ENCODE measurements at places on chromosomes 13 and 19.

DNA sequence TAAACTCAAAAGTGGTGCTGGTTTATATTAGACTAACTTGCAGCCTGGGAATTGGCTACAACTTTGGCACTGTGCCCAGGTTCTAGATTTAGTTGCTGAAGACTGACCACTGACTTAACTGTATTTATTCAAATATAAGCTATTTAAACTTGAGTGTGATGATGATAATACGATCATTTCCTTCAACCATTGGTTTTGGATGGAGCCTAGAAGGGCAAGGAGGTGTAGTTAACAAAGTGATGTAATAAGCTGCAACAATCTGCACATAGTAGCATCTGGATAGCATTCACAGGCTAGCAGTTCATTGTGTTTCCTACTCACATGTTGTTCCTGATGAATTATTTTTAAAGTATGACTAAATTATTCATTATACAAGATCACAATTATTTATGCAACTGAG, 55.2 kb upstream of the DACH1 start:
- DNase-seq = no peak

- DNase-seq = no peak
These were observed at the start of gene ZNF667 for GRCh38 chr19:56476651-56477428. Gene ZNF667, minus strand, starts transcription at chr19:56477345. Its CDS starts 14,975 bp downstream, at chr19:56462370.

DNA sequence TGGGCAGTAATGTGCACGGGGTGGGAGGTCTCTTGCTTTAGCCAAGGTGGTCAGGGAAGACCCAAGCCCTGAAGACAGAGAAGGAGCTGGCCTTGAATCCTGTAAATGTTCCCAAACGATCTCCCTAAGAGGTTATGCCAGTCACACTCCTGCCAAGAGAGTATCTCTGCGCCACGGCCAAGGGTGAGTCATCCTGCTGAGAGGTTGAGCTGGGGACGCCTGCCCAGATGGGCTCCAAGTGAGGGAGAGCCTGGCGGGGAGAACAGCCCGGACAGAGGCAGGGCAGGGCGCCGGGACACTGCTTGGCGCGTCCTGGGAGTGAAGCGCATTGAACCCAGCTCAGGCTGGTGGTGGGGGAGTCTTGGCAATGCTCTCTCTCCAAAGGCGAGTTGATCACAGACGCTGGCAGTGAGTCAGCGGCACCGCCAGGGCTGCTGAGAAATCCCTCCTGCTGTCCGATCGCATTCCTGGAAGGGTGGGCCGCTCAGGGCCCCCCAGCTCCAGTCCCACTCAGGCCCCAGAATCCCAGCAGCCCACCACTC, 16.4 kb downstream of the SULT2B1 start:
- no peak for DNase-seq

- DNase-seq = no peak
These were observed at the start of gene MAMSTR for GRCh38 chr19:48719263-48720171. Gene MAMSTR, minus strand, starts transcription at chr19:48719725. Its CDS starts 694 bp downstream, at chr19:48719031.

DNA sequence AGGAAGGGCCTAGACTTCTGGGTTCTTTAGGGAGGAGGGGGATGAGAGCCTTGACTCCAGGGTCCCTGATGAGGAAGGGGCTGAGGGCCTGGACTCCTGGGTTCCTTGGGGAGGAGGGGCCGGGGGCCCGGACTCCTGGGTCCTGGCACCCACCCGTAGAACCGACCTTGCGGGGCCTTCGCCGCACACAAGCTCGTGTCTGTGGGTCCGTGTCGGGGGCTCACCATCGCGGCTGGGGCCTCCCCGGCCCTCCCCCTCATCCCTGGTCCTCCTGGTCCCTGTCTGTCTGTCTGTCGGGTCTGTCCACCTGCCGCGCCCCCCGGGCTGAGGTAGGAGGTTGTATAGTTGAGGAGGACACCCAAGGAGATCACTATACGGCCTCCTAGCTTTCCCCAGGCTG, 662 bp upstream of the SPACA6 start:
- no peak for DNase-seq

DNA sequence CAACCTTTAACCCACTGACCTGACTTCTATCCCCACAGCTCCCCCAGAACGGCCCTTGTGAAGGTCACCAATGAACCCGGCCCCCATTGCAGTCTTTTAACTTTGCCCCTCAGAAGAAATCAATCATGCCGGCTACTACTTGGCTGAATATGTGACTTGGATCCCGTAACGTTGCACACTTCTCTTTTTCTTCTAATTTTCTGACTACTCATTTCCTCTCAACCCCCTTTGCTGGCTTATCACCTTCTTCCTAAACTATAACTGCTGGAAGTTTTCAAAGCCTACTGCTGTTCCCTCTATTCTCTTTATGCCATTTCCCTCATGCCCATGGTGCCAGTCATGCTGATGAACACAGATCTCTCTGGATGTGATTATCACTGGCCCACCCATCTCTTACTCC, 367.6 kb downstream of the DNAJC15 start:
- no peak for DNase-seq

- no peak for DNase-seq
These were observed 91.8 kb downstream of the SIPA1L3 start for GRCh38 chr19:37998801-37999308.

DNA sequence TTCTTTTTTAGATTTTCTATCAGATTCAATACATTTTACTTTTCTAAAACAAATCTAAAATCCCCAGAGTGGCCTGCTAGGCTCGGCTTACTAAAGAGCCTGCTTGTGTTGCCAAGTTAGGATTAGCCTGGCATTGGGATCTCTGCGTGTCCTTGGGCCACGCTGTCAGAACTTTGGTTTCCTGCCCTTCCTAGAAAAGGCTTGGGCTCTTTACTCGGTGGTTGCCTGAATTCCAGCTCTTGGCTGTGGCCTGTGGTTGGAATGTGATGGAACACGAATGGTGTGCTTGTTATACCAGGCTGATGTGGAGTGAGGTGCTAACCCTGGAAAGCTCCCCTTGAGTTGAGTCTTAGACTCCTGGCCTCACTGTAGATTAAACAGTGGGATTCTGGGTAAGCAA, 8.5 kb downstream of the SPATA13 start:
- DNase-seq = no peak

GRCh38 chr19:38316477-38317067, 825 bp upstream of the YIF1B start:
- DNase-seq = no peak

DNA sequence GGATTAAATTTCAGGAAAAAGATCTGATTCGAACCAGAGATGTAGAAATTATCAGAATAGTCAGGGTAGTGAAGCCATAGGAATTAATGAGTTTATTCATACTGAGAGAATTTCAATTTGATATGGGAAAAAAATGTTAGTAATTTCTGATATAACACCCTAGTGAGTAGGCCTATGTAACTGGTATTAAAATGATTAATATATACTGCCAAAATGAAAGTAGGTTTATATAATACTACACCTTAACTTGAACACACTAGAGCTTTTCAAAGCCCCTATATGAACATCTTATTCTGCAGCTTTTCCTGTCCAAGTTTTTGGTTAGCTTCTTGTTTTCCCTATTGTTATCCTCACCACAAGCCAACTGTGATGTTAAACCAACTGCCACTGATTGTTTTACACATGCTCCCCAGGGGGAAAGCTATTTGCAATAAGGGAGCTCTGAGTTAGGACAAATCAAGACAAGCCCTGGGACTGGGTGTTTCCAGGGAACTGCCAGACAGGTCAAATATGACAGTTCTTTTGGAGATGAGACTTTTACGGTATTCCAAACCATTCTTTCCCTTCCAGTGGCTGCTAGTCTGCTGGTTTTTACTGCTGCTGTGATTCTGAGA, 45.3 kb downstream of the FNDC3A start:
- DNase-seq = no peak

DNA sequence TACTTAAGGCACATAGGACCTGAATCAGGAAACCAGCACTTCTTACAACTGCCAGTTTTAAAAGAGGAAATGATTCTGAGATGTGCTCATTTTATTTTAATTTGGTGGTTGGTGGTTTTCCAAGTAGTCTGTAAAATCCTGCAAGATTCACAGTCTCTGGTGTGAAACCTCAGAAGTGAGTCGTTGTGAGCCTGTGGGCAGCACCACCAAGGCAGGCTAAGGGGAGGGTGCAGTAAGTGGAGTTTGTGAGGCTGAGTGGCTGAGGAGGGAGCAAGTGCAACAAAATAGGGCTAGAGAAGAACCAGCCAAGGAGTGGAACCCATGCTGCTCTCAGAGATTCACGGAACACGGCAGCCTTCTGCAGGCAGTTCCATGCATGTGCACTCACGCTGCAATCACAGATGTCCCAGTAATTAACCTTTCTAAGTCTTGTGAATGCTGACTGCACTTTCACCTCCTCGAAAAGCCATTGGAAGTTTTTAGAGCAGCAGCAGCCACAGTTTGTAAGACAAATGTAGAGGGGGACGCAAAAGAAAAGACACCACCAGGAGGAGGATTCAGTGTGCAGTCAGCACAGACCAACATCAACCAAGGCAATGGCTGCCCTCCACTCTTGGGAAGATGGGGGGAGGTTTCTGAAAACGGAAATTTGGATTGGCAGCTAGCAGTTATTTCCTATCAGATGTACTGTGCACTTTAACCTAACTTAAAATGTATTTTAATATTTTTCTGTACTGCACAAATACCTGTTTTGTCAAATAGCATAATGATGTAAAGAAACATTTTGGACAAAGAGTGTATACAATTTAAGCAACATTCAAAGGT, 44.9 kb downstream of the ESD start:
- no peak for DNase-seq

DNA sequence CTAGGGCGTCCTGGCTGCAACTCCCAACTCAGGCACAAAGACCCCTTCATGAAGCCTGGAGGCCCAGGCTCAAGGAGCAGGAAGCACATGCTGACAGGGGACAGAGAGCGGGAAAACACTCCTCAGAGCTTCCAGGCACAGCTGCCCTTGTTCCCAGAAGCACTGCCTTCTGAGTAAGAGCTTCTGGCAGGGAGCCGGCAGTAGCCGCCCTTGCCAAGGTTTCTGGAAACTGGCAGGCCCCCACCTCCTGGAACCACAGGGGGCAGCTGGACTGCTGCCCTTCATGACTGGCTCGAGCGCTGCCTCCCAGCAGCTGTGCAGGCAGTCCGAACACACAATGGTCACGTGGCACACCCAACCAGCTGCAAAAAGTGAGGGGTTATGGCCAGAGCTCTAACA, 33.6 kb upstream of the EPHX3 start:
- no peak for DNase-seq

DNA sequence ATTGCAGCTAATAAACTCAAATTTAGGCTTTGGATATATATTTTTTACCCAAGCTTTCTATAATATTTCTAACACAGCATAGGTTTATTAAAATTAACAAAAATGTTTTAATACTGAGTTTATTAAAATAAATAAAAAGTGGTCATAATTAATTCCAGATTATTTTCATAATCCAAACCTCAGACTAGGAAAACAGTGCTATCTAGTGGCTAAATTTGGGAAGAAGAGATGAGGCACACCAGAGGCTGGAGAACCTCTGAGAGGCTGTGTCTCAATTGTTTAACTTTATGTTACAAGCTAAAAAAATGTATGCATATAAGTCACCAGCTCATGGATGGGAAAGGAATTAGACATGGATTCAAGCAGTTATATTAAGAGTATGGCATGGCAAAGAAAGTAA, 392.5 kb downstream of the DIAPH3 start:
- no peak for DNase-seq

- no peak for DNase-seq
These were observed 5.3 kb downstream of the CARD8 start for GRCh38 chr19:48250290-48251025.

DNA sequence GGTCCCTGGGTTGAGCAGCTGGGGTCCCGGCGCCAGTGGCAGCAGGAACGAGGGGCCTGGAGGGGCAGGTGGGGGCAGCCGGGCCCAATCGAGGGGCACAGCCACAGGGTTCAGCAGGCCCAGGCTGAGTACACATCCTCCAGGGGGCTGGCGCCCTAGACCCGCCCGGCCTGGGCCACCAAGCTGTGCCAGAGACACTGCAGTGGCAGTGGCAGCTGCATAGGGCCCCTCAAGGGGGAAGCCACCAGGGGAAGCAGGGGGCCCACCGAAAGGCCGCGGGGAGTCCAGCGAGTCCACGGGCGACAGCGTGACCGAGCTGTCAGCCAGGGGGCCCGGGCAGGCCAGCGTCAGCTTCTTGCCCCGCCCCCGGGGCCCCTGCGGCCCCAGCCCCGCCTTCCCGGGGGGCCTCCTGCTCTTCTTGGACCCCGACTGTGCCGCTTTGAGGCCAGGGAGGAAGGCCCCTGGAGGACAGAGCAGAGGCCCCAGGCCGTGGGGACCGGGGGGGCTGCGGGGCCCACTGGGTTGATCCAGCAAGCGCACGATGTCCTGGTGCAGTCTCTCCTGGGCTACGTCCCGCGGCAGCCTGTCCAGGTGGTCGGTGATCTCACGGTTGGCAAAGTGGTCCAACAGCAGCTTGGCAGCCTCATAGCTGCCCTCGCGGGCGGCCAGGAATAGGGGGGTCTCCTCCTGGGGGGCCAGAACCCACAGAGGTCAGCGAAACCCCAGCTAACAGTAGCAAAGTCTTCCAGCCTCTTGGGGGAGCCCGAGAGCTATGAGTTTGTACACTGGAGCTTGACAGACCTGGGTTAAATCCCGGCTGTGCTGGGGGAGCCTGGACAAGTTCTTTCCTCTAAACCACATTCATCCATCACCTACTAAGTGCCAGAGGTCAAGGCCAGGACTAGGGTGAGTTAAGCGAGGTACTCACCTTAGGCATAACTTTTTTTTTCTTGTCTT, 39.5 kb downstream of the NOTCH3 start:
- DNase-seq = no peak

DNA sequence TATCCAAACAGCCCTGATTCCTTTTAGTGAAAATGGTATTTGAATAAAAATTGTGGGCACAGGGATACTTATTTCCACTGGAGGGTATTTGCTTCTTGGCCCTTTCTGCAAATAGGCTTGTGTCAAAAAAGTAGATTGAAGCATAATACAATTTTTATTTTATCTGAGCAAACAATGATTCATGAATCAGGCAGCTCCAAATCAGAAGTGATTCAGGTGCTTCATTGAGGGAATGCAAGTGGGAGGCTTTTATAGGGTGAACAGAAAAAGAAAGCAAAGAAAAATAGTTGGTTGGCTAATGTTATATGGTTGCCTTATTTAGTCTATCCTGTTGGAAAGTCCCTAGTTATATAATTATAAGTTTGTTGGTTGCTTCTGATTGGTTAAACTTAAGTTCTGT, 117.9 kb downstream of the ITGBL1 start:
- no peak for DNase-seq

DNA sequence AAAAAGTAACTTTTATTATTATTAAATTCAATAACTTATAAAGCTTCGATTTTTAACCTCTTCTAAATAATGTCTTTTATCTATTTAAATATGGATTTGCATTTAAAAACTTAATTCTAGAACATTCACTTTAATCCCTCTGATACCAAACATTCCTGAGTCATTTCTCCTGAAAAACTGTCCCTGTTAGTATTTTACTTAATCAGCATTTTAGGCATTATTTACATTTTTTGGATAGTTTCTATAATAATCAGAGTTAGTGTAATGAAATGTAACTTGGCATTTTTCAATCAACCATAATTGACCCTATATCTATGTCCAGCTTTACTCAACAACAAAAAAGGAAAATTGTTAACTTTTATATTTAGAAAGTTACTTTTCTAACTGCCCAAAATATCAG, 428.1 kb downstream of the PCDH17 start:
- DNase-seq = no peak

GRCh38 chr19:32368787-32369186, 23.4 kb downstream of the ZNF507 start:
- DNase-seq = no peak

GRCh38 chr13:35723053-35723461, 246.6 kb upstream of the MAB21L1 start:
- DNase-seq = no peak

Measured in T-helper 2 cell (primary cell).